ENCODE measurements at places on chromosomes 4 and X.

GRCh38 chr4:99411041-99411440 lies 24.1 kb downstream of the ADH7 start:
- DNase-seq = no peak

- no peak for DNase-seq
Observed at GRCh38 chrX:41913476-41913875, 9.9 kb downstream of the CASK start.

- DNase-seq = no peak
Observed at GRCh38 chrX:86171366-86171765, 23.1 kb downstream of the DACH2 start.

DNA sequence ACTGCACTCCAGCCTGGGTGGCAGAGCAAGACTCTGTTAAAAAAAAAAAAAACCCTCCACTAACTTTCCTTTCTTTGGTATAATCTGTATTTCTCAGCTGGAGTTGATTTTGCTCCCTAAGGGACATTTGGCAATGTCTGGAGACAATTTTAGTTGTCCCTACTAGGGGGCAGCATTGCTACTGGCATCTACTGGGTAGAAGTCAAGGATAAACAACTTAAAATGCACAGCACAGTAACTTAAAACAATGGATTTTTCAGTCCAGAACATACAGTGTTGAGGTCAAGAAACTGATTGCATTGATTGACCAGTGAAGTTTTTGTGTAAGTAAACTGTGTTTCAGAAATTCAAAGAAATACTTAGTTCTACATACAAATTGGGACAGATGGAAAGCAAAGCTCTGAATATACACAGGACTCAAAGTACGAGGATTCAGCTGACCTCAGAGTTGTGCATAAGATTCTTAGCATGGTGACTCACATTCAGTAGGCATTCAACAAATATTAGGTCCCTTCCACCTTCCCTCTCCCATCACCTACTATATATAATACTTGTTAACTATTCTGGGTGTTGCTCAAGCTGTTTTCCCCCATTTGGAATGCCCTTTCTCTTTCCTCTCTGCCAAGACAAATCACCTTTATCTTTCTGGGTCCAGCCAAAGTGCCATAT lies 8.8 kb downstream of the DDX53 start:
- DNase-seq = no peak

- DNase-seq = no peak
Observed at GRCh38 chr4:93870876-93871458, 42.4 kb downstream of the ATOH1 start.

- DNase-seq = no peak
Observed at GRCh38 chr4:21768349-21769310, 179.9 kb downstream of the KCNIP4 start.

DNA sequence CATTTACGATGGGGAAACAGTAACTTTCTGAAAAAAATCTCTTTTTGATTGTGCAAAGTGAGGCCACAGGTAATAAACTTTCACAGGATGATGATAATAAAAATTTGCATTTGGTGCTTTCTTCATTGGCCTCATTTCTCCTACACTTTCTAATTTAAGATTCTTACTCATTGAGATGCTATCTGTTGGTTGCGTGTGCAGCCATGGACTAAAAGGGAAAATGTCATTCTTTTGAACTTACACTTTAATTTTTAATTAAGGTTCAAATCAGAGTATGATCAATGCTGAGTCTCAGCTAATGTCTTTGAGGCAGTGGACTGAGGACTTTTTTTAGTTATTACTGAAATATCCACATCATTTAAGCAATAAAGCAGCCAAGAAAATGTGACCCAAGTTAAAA lies 87.6 kb downstream of the SEL1L3 start:
- DNase-seq = no peak

DNA sequence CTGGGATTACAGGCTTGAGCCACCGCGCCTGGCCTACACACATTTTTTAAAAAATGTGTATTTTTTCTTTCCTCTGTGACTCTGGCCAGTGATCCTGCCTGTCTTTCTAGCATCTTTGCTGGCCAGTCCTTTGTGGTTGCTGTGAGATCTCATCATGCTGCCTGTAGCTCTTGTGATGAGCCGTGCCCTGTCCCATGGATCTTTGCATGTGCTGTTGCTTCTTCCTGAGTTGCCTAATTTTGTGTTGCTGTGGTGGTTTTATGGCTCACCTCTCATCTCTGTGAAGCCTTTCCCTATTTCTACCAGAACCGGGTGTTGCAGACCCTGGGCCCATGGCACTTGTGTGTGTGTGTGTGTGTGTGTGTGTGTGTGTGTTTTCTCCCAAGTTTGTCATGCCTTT lies 8.3 kb downstream of the NSD2 start:
- no peak for DNase-seq

DNA sequence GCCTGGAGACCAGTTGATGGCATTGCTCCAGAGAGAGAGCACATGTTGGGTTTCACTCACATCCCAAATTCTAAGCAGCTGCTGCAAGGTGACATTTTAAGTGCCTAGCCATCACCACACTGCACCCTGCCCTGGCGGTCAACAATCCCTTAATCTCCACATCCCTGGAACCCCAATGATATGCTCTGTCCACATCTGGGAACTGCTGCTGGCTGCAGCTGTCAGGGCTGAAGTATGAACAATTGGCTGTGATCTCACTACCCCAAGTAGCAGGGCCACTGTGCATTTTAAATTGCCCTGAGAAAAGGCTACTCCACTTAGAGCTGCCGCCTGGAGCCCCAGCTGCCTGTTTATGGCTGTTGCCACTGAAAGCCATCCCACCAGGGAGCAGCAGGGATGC lies 190.6 kb downstream of the ACTRT1 start:
- DNase-seq = no peak

DNA sequence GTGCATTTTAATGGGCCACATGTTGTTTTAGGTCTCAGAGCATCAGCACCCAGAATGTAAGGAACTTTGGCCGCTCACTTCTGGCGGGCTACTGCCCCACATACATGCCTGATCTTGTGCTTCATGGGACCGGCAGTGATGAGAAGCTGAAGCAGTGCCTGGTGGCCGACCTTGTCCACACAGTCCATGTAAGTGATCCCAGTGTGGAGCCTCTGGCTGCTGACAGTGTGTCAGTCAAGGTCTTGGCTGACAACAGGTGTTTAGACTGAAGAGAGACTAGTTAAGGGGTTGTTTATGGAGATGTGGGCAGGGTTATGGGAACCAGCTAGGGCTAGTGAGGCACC lies 101.4 kb downstream of the FNIP2 start:
- no peak for DNase-seq

DNA sequence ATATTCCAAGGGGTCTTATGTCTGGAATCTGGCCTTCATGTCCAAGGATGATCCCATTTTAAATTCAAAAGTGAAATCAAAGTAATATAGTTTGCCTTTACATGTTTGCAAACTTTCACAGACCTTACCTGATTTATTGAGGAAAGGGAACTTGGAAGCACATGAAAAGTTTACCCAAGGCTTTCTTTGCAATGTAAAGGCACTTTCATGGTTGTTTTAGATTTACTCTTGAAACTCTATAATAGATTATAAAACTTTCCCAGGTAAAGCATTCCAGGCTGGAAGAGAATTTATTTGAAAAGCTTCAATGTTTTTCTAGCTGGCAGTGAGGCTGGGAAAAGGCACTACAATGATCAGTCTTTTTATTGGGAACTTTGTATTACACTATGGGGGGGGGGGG lies 842.8 kb upstream of the DIAPH2 start:
- DNase-seq = no peak

DNA sequence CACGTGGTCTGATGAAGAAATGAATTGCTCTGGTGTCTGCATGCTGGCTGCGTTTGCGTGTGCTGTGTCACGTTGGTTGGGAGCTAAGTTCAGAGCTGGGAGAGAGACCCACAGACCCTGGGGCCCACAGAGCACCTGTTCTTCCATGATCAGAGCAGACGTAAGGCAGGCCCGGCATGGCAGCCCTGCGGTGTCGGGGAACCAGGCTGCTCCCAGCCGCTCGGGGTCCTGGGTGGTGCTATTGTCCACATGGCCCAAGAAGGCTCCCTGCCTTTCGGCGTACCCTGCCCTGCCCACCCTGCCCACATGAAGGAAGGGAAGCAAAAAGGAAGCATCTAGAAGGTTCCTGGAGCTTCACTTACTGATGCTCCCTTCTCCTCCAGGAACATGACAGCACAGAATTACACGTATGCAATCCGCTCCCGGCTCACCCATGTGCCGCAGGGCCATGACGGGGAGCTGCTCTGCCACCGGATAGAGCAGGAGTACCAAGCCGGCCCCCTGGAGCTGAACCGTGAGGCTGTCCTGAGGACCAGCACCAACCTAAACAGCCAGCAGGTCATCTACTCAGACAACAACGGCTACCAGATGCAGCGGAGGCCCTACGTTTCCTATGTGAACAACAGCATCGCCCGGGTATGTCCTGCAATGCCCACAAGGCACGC lies 30.9 kb upstream of the MRFAP1 start:
- DNase-seq = no peak

GRCh38 chr4:121462660-121463261 lies 81.9 kb upstream of the QRFPR start:
- peak; percentile 32 for DNase-seq

DNA sequence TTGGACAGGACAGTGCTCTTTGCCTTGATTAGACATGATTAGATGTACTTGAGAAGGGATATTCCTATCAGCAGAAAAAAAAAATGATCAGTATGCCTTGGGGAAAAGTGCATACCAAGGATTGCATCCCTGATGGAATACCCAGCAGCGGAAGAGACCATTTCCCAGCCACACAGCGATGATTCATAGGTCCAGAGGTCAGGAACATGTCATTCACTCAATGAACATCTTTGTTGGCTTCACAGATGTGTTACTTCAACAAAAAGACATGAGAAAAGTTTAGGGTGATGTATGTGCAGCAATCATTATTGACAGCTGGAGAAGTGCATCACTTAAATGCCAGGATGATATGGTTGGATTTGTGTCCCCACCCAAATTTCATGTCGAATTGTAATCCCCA lies 293.5 kb downstream of the ZNF674 start:
- DNase-seq = no peak

DNA sequence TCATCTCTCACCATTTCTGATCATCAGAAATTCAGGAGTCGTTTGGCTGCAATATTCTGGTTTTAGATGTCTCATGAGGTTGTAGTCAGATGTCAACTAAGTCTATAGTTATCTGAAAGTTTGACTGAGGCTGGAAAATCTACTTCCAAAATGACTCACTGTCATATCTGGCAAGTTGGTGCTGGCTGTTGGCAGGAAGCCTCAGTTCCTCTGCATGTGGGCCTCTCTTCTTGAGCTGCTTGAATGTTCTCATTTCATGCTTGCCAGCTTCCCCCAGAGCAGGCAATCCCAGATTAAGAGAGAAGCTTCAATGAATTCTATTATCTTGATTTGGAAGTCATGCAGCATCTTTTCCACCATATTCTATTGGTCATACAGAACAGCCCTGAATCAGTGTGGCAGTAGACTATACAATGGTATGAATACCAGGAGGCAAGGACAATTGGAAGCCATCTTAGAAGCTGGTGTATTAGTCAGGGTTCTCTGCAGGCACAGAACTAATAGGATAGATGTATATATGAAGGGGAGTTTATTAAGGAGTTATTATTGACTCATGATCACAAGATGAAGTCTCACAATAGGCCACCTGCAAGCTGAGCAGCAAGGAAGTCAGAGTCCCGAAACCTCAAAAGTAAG lies 46.8 kb upstream of the ELF2 start:
- no peak for DNase-seq

DNA sequence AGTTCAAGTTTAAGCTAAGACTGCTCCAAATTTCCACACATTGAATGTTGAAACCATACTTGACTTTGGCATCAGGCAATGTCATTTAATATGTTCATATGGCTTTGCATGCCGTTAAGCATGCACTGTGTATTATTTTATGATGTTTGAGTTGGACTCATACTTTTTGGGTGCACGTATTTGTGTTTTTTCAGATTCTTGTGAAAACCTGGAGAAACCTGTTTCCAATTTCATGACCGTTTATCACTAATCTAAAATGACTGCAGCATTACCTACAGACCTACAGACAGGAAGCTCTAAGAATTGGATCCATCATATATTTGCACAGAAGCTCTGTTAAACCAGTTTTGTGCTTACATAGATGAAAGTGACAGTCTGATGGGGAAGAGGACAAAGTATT lies 1093.0 kb upstream of the INTU start:
- no peak for DNase-seq

GRCh38 chr4:186486172-186486571 lies 69.2 kb downstream of the MTNR1A start:
- no peak for DNase-seq

GRCh38 chrX:107827030-107827831 lies 1.6 kb downstream of the MID2 start:
- DNase-seq = no peak

DNA sequence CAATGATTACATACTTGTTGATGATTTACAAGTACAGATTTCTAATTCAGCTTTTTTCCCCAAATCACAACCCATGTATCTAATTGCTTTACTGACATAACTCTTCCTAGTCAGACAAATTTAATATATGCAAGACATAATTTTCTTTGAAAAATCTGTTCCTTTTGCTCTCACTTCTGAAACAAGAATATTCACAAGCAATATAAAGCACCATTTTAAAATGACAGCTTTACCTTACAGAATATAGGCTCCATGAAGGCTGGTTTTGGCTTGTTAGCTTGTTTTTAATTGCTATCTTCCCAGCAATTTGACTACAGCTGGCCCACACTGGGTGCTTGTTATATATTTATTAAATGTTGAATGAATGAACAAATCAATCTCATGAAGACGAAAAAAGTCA lies 24.5 kb downstream of the GPM6A start:
- DNase-seq = no peak

GRCh38 chrX:131187206-131187605 lies 101.9 kb downstream of the IGSF1 start:
- DNase-seq = no peak

DNA sequence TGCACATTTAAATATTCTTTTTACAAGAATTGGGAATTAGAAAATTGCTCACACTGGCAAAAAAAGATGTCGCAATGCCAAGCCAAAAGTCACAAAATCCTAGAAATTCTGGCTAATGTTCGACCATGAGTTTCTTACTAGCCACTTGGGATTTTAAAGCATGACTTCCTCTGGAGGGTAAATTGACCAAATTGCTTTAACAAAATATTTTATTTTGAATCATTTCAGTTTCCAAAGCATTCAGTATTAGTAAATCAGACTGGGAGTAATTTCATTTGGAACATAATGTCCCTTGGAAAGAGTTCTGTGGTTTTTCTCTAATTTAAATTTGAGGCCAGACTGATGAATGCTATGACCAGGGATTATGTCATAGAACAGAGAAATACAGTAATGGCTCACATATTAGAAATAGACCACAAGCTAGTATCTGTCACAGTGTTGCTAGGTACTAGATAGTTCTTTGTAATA lies 7.6 kb upstream of the CXCL5 start:
- DNase-seq = no peak

GRCh38 chr4:7068279-7068842 lies 497 bp upstream of the GRPEL1 start:
- no peak for DNase-seq

Measured in central memory CD4-positive, alpha-beta T cell (primary cell).